ENCODE measurements at places on chromosomes 13 and 19.

- DNase-seq = no peak
These were observed 93.1 kb downstream of the PCDH17 start for GRCh38 chr13:57724486-57725272.

DNA sequence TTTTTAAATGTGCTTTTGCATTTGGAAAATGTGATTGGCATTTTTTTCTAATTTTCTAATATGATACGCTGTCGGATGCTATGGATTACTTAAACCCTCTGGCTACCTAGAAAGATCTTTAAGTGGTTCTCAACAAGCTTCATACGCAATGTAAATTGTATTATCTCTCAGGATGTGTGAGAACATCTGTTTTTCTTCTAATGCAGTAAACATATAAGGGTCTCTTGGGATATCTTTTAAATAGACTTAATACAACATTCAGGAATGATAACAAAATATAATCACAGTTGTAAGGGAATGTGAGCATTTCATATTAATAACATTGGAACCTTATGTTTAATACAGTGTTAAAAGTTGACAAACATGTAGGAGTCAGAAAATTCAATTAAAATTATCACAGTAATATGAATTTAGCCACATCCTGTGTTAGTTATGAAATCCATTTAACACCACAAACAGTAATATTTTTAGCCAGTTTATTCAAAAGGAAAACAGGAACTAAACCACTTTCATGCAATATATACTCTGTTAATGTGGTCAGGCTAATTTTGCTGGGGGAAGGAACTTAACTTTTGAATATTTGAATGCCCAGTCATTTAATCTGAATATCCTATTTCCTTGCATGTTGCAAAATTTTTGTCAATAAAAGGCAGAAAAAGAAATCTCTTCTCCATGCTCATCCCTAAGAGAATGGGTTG lies 15.0 kb upstream of the ALOX5AP start:
- no peak for DNase-seq

DNA sequence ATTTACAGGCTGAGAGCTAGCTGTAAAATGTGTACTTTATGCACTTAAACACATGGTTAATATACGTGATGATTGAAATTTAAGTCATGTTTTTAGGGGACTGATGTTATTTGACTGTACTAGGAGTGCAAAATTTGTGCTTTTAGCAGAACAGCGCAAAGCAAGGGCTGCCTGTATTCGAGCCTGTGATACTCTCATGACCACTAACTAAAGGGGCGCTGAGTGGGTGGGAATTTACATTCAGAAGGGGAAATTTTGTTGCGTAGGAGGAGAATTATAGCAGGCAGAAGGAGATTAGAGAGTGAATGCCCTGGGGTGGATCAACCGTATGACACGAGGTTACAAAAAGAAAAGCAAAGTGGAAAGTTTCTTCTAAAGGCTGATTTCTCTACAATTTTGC lies 271.8 kb upstream of the HTR2A start:
- no peak for DNase-seq

- DNase-seq = no peak
These were observed 499.5 kb upstream of the SPRY2 start for GRCh38 chr13:80840316-80840976.

DNA sequence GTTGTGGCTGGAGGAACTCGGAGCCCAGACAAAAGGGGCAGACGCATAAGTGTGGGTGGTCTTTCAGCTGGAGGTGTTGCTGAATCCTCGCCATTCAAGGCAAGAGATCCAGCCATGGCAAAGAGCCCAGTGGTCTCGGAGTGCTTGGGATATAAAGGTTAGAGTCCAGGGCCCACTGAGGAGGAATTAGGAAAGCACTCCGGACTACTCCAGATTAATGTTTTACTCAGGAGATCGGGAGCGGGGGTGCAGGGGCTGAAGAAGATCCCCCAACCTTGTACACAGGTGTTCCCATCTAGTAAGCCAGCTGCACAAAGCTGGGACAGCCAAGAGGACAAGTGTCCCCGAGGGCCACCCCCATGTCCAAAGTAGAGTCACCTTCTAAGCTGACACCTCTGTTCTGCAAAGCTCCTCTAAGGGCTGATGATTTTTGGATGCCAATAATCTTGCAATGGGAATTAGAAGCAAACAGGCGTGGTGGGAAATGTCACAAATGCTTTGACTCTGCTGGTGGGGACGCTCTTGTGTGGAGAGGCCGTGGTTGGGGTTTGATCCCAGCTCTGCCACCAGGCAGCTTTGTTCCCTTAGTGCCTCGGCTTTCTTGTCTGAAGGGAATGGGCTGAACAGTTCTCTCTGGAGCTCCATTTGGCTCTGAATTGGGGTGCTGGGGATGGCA lies 194.3 kb upstream of the SOX1 start:
- DNase-seq = no peak

DNA sequence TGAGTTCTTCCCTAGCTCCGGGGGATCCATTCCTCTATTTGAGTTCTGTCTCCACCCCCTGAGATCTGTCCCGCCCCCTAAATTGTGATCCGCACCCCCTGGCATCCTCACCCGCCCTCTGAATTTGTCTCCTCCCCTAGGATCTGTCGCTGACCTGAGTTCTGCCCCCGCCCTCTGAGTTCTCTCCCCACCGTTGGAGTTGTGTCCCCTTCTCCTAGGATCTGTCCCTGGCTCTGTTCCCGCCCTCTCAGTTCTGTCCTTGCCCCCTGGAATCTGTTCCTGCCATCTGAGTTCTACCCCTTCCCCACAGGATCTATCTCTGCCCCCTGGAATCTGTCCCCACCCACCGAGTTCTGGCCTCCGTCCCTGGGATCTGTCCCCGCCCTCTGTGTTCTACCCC lies 1.0 kb upstream of the SLC17A7 start:
- peak; percentile 43 for DNase-seq

DNA sequence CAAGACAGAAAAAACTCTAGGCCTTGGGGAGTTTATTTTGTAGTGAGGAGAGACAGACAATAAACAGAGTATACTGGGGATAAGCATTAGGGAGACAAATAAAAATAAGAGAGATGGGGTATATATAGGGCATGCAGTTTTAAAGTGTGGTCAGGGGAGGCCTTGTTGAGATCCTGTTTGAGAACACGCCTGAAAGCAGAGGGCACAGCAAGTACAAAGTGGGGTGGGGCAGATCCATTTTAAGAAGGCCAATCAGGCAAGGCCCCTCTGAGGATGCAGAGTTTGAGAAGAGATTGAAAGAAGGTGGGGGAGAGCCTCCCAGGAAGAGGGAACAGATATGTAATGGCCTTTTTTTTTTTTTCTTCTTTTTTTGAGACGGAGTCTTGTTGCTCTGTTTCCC lies 2.1 kb downstream of the PPP2R1A start:
- no peak for DNase-seq

- DNase-seq = no peak
These were observed 151.6 kb downstream of the FOXO1 start for GRCh38 chr13:40514802-40515201.

DNA sequence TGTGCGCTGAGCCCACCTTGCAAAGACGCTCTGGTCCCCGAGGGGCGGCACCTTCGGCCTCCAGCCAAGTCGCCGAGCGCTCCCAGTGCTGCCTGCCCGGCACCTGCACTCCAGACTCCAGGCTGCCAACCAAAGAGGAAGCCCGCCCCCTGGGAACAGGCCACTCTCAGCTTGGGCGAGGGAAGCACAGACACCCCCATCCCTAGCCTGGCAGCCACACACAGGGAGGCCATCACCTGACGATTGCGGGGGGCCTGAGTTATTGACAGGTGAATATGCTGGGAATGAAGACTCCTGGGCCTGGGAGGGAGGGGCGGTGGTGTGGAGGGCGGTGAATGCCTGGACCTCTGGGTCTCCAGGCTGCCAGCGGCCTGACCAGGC lies 10.3 kb upstream of the ZNF492 start:
- DNase-seq = no peak

GRCh38 chr19:6527893-6528543 lies 2.8 kb upstream of the TNFSF9 start:
- no peak for DNase-seq

- DNase-seq = no peak
These were observed 2.3 kb downstream of the PVR start for GRCh38 chr19:44646049-44646416.

- DNase-seq = no peak
These were observed 3.9 kb upstream of the PODNL1 start for GRCh38 chr19:13942023-13942684.

DNA sequence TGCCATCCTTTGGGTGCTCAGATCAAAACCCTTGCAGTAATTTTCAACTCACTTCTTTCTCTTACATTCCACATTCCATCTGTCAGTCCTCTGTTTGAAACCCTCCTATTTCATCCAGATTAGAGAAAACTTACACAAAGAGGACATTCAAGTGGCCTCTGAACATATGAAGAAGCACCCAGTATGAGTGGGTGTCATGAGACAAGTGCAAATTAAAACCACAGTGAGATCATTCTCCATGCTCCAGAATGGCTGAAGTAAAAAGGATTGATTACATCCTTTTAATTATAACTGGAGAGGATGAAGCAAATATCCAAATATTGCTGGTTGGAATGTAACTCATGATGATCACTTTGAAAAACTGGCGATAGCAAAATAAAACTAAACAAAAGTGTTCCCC lies 96.5 kb downstream of the MIPEP start:
- DNase-seq = no peak

DNA sequence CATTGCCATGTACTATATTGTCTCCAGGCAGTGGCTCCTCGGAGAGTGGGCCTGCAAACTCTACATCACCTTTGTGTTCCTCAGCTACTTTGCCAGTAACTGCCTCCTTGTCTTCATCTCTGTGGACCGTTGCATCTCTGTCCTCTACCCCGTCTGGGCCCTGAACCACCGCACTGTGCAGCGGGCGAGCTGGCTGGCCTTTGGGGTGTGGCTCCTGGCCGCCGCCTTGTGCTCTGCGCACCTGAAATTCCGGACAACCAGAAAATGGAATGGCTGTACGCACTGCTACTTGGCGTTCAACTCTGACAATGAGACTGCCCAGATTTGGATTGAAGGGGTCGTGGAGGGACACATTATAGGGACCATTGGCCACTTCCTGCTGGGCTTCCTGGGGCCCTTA lies 624 bp downstream of the GPR32 start:
- no peak for DNase-seq

- DNase-seq = no peak
These were observed 2.3 kb downstream of the RAD23A start for GRCh38 chr19:12947702-12948611.

- DNase-seq = no peak
These were observed 36.6 kb downstream of the KLF2 start for GRCh38 chr19:16361254-16361653.

DNA sequence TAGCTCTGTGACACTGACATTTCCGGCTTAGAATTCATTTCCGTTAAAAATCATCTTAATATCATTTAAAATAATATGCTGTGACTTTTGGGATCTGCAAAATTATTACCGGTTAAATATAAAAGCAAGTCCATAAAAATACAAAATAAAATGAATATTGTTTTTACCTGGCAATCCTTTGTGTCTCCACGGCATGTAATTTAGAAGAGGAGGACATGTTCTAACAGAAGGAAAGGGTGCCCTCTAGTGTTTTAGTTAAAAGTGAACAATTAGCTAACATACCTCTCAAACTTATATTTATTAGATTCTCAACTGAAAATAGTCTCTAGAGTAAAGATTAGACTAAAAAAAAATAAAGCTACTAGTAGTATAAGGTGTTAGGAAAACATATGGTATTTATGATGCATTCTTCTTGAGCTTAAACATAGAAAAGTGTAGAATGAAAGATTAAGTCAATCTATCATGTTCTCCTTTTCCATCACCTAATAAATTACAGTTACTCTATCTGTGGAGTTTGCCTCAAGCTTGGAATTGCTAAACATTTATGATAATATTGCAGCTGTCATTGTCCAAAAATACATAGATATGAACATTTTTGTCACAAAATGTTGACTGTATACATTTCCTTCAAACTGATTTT lies 676.7 kb upstream of the SPRY2 start:
- no peak for DNase-seq

- DNase-seq = no peak
These were observed 381.5 kb downstream of the MYO16 start for GRCh38 chr13:109010912-109011311.

GRCh38 chr19:1780272-1780958 lies 27.1 kb downstream of the ONECUT3 start:
- no peak for DNase-seq

DNA sequence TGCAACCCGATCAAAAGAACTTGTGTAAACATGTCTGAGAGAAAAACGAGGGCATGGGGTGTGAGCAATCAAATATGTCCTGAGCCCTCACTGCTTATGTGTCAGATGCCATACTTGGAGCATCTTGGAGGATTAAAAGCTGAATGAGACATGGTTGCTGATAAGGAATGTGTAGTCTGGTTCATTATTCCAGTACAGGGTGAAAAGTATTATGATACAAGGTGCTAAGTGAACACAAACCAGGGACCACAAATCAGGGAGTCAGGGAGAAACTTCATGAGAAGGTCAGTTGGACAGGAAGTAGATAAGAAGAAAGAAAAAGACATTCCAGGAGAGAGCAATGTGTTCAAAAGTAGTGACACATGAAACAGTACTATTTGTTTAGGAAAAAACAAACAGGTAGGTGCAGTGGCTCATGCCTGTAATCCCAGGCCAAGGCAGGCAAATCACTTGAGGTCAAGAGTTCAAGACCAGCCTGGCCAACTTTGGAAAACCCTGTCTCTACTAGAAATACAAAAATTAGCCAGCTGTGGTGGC lies 2.0 kb upstream of the RCBTB1 start:
- no peak for DNase-seq

All from activated CD4-positive, alpha-beta memory T cell treated with anti-CD3 and anti-CD28 coated beads, Interleukin-2, amount 10 ng/mL, durations not matched to agents 7 days and 5 days (primary cell).